ENCODE measurements at places on chromosomes 16 and 17.

DNA sequence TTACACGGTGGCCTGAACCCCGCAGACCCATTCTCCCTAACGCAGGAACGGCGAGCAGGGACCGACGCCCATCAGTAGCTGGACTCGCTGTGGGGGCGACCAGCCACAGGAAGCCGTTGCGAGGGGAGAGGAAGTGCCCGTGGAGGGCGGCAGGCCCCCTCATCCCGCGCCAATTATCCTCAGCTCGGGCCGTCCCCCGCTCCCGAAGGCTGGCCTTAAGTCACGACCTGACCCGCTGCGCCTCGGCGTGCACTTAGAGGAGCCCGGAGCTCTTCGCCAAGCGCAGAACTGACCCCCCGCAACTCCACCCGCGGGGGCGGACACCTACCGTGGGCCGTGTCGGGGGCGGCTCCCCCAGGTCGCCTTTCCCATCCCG is 401 bp downstream of the ARL16 start:
- no peak for DNase-seq

DNA sequence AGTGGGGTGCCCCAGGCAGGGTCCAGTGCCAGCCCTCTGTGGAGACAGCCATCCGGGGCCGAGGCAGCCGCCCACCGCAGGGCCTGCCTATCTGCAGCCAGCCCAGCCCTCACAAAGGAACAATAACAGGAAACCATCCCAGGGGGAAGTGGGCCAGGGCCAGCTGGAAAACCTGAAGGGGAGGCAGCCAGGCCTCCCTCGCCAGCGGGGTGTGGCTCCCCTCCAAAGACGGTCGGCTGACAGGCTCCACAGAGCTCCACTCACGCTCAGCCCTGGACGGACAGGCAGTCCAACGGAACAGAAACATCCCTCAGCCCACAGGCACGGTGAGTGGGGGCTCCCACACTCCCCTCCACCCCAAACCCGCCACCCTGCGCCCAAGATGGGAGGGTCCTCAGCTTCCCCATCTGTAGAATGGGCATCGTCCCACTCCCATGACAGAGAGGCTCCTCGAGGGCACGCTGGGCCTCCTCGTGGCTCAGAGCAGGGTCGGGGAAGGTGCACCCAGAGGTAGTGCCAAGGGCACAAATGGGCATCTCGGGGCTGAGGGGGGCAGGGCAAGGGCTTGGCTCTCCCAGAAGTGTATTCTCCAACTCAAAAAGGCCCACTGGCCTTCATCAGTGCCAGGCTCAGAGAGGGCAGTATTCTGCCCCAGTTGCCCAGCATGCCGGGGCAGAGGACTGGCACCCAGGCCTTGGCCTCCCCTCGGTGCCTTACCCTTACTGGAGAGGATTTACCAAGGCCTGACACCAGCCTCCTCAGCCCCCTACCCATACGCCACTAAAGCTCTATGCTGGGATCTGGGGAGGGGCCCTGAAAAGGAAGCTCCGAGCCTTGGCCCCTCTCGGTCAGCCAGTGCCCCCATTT is at the start of gene CDH5:
TSS of gene CDH5 (plus strand) at position 259 of the 867 bp plus-strand sequence. CDS start 12,647 bp downstream, outside the sequence.
- no peak for DNase-seq

GRCh38 chr16:81036751-81037350 is 1.2 kb downstream of the ATMIN start:
- no peak for DNase-seq

GRCh38 chr17:14307560-14308024 is 6.7 kb downstream of the HS3ST3B1 start:
- no peak for DNase-seq

- DNase-seq = no peak
Observed at GRCh38 chr17:47808036-47808829, 13.4 kb downstream of the OSBPL7 start.

DNA sequence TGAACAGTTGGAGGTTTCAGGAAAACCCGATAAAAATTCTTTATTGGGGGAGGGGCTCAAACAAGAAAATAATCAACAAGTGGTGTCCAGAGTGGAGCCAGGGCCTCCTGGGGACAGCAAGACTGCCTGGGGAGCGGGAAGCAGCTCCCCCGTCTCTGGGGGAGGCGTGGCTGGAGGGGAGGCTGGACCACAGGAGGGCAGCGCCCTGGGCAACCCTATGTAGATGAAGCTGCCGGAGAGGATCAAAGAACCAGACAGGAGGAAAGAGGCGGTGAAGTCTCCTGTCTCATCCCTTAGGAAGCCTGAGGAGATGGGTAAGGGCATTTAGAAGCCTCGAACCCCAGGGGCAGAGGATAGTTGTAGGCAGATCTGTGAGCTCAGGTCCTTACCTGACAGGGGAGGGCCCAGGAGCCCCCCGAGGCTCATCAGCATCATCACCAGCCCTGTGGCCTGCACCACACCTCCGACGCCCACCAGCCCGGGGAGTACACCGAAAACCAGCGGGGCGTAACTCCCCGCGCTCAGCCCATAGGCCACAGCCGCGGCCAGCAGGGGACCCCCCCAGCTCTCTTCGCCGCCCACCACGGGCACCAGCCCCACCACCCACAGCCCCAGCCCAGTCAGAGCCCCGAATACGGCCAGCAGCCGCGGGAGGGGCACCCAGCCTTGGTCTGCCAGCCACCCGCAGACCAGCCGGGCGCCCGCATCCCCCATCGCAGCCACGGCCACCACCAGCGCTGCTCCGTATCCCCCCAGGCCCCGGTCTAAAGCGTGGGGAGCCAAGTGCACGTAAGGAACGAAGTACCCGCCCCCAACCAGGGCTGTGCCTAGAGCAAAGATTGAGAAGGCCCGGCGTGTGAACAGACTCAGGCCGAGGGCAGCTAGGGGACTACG is 2.0 kb downstream of the SLC16A11 start:
- no peak for DNase-seq

DNA sequence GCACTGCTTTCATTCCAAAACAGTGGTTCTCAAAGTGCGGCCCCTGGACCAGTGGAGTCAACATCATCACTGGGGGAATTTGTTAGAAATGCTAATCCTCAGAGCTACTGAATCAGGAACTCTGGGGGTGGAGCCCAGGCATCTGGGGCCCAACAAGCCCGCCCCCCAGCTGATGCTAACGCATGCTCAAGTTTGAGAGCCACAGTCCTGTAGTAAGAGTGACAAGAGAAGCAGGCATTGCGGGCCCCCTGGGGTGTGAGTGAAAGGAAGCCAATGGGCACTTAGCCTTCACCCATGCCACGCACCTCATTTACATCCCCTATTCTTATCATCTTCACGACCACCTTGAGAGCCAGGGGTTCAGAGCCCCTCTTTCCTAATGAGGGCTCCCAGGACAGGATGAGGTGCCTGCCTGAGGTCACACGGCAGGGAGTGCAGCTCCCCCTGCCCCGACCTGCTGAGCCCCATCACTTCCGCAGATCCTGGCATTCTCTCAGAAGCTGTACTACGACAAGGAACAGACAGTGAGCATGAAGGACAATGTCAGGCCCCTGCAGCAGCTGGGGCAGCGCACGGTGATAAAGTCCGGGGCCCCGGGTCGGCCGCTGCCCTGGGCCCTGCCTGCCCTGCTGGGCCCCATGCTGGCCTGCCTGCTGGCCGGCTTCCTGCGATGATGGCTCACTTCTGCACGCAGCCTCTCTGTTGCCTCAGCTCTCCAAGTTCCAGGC is 9.1 kb downstream of the CA4 start:
- DNase-seq = no peak

Data from activated naive CD4-positive, alpha-beta T cell treated with anti-CD3 and anti-CD28 coated beads, Interleukin-2, amount 10 ng/mL, durations not matched to agents 7 days and 5 days (primary cell).